Fibroblast of lung (primary cell): ENCODE measurements at places on chromosomes 16 and 17. TPM values are rescaled to one million over a fixed set of nuclear protein-coding genes. Genes with fewer than 3 reads are reported as not detected.

DNA sequence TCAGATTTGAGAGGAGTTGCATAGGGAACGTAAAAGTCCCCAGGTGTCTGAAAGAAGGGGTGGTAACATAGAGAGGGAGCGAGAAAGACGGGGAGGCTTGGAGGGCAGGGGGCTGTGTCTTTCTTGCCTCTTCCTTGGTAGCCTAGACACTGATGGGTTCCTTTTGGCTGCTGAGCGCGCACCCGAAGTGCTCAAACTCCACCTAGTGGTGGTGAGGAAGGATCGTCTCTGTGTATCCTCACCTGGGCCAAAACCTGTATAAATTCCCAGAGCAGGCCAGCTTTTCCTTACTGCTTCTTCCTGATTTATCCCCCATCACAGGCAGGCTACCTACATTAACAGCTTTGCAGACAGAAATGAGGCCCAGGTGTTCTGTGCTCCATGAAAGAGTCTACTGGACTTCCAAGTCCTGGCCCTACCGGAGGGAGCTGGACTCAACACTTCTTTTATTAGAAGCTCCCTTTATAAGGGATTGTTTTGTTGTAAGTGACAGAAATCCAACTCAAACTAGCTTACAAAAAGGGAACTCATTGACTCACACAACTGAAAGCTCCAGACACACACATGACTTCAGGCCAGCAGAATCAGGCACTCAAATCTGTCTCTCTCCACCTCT is 5.5 kb upstream of the SLC25A35 start:
- H3K27ac ChIP-seq, result no peak overlapping the region
- H3K4me1 ChIP-seq, result no peaks in the 10 kb centered on the region
- no peak overlapping the region for H3K4me3 ChIP-seq
- peak; percentile 75 for DNase-seq
- no peaks in the 10 kb centered on the region for H3K36me3 ChIP-seq

DNA sequence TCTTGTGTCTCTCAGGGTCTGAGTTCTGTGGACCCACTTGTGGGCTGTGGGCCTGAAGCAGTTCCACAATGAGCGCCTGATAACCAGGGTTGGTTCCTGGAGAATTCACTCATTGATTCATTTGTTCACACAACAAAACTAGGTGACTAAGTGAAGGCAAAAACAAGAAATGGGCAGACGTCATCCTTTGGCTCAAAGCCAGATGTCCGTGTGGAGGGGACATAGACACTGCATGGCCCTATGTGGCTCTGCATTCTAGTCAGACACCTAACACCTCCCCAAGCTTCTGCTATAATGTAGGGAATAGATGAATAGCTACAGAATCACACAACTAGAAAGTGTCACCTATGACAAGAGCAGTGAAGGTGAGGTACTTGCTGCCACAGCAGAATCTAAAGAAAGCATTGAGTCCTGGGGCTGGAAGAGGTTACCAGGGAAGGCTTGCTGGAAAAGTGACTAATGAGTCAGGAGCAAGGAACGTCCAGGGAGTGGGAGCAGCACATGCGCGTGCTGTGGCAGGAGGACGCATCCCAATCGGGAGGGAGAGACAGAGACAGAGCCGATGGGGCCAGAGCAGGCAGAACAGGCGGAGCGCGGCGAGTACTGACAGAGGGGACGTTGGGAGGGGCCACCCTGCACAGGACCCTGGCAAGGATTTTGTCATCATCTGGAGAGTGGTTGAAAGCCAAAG is 58.9 kb downstream of the CES1 start:
- no peaks in the 10 kb centered on the region for H3K36me3 ChIP-seq
- no peak overlapping the region for H3K4me3 ChIP-seq
- no peaks in the 10 kb centered on the region for H3K27me3 ChIP-seq
- no peak for DNase-seq

GRCh38 chr16:4245077-4245791 is 3.4 kb upstream of the SRL start:
- no peaks in the 10 kb centered on the region for H3K27me3 ChIP-seq
- no peak for DNase-seq
- H3K27ac ChIP-seq, result no peak overlapping the region
- no peak overlapping the region for H3K4me3 ChIP-seq
- no peaks in the 10 kb centered on the region for H3K36me3 ChIP-seq

GRCh38 chr17:57785022-57785421 is 39.9 kb upstream of the CCDC182 start:
- H3K27me3 ChIP-seq, result no peaks in the 10 kb centered on the region
- no peak overlapping the region for H3K27ac ChIP-seq
- DNase-seq, result no peak
- H3K4me1 ChIP-seq, result no peaks in the 10 kb centered on the region
- H3K36me3 ChIP-seq, result no peaks in the 10 kb centered on the region
- no peak overlapping the region for H3K4me3 ChIP-seq

DNA sequence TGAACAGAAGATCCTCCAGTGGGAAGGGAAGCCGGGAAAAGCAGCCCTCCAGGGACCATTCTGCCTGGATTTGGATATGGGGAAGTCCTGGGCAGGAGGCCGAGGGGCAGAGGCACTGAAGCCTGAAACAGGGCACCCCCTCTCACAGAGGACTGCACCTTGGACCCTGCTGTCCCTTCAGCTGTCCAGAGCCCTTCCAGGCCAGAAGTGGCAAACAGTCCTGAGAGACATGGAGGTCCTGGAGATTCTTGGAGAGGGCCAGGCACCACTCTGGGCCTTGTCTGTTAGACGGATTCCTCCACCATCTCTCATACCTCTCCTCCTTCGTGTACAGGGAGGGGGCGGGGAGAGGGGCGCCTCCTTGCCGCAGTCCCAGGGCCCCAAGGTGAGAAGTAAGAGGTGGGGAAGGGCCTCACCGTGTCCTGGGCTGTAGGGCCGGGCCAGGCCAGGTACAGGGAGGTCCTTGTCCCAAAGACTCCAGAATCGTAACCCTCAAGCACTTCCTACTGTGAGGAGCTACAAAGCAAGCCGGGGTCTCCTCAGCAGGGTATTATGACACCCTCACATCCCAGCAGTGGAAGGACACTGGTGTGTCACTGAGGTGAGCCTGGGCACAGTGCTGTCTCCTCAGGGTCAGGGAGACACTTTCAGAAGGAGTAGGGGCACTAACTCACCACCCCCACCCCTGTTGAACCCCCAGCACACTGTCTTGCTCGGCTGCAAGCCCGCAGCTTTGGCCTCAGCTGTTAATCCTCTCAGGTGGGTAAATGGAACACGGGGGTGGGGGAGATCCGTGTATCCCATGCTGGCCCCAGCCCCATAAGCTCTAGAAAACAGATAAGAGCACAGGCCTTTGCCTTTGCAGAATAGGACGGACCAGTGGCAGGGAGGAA is 16.6 kb upstream of the TBX2 start:
- no peak for DNase-seq
- no peaks in the 10 kb centered on the region for H3K27me3 ChIP-seq
- H3K4me1 ChIP-seq, result peaks cover 27% of the 10 kb centered on the region
- H3K36me3 ChIP-seq, result no peaks in the 10 kb centered on the region
- no peak overlapping the region for H3K4me3 ChIP-seq

GRCh38 chr17:58331815-58332777 is 3.5 kb upstream of the TSPOAP1 start:
- peaks cover 11% of the 10 kb centered on the region for H3K4me1 ChIP-seq
- H3K27ac ChIP-seq, result no peak overlapping the region
- no peak overlapping the region for H3K4me3 ChIP-seq
- H3K27me3 ChIP-seq, result peaks cover 7% of the 10 kb centered on the region
- DNase-seq, result no peak

- H3K4me1 ChIP-seq, result peaks cover 7% of the 10 kb centered on the region
- no peaks in the 10 kb centered on the region for H3K36me3 ChIP-seq
- peak overlapping the region; percentile 4 for H3K4me3 ChIP-seq
- no peak for DNase-seq
Measured at GRCh38 chr17:63477480-63478440, 899 bp downstream of the ACE start.

DNA sequence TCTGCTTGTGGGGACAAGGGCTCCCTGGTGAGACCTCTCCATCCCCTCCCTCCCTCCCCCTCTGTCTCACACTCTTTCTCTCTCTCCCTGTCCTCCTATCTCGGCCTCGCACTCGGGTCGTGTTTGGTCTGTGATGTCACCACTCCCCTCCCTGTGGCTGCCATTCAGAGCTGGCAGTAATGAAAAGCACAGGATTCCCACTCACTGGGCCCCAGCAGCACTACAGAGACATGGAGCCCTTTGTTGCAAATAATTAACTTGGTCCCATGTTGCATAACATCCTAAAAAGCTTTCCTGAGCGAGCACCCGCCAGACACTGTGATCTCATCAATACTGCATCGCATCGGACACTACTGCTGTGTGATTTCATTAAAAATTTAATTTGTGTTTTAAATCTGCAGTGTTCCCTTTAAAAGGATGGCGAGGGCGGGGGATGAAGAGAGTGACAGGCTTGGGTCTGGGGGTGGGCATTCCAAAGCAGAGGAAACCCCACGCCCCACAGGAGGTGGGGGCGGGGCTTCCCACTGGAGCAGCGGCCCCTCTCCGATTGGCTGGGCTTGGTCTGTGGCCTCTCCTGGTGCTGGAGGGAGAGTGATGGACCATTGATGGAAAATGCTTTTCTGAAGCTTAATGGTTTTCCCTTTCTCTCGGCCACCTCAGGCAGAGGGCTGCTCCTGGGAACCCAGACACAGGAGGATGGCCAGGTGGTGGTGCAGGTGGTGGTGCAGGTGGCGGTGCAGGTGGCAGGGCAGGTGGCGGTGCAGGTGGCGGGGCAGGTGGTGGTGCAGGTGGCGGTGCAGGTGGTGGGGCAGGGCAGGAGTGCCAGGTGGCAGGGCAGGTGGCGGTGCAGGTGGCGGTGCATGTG is 15.3 kb upstream of the NPTX1 start:
- peaks cover 14% of the 10 kb centered on the region for H3K27me3 ChIP-seq
- H3K4me1 ChIP-seq, result no peaks in the 10 kb centered on the region
- H3K27ac ChIP-seq, result no peak overlapping the region

DNA sequence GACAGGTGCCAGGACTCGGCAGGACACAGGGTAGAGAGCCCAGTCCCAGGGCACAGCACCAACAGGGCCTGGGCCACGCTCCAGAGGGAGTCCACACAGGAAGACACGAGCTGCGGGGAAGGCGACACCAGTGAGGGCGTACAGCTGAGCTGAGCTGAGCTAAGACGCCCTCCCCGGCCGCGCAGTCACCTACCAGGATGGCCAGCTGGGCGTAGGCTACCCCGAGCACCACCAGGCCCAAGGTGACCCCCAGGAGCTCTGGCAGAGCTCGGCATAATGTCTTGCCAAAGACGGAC is 42.6 kb downstream of the TSC2 start:
- peaks cover 76% of the 10 kb centered on the region for H3K36me3 ChIP-seq
- H3K27ac ChIP-seq, result no peak overlapping the region
- DNase-seq, result no peak
- no peak overlapping the region for H3K4me3 ChIP-seq
- peaks cover under 1% of the 10 kb centered on the region for H3K4me1 ChIP-seq
- H3K27me3 ChIP-seq, result no peaks in the 10 kb centered on the region

DNA sequence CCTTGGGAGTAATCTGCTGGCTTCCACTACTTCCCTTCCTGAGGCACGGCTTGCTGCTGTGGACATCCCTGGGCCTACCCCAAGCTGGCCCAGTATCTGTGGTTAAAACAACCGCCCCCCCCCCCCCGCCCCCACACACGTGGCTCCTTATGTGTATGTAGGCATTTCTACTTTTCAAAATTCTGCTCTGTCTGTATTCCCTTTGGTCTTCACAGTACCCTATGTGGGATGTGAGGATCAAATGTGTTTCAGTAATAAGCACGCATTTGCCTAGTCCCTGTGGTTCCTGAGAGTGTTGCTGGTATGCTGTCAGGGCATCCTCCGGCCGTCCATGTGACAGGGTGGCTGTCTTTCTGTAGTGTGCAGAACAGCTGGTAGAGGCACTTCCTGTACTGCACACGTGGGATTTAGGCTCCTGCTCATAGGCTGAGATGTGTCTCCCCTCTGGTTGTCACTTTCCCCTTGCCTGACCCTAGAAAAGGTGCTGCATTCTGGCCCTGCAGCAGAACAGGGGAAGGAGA is 2.2 kb downstream of the NT5M start:
- no peaks in the 10 kb centered on the region for H3K36me3 ChIP-seq
- no peak for DNase-seq
- no peak overlapping the region for H3K4me3 ChIP-seq
- H3K4me1 ChIP-seq, result no peaks in the 10 kb centered on the region

DNA sequence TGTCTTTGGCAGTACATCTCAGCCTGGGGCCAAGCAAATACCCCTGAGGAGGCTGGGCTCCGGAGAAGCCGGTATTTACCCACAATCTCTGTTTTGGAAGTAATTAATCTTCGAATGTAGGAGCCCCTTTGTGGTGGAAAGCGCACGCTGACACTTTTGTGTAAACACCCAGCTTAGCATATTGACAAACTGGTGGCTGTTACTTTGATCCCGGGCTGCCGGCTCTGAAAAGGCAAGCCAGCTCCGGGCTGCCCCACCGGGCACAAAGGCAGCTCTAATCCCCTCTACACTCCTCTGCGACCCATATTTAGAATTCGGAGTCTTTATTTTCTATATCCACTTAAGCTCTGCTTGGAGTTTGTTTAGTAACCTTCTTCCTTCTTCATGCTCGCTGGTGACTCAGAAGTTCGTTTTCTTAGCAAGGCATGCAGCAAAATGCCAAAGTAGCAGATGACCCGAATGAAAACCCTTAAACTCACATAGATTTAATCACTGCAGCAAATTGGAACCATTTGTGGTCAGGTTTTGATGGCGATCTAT is 144.0 kb upstream of the IRX3 start:
- H3K27ac ChIP-seq, result peak overlapping the region; percentile 34
- H3K36me3 ChIP-seq, result no peaks in the 10 kb centered on the region
- H3K4me3 ChIP-seq, result peak overlapping the region; percentile 3
- DNase-seq, result peak; percentile 59
- no peaks in the 10 kb centered on the region for H3K27me3 ChIP-seq
- peaks cover 2% of the 10 kb centered on the region for H3K4me1 ChIP-seq

DNA sequence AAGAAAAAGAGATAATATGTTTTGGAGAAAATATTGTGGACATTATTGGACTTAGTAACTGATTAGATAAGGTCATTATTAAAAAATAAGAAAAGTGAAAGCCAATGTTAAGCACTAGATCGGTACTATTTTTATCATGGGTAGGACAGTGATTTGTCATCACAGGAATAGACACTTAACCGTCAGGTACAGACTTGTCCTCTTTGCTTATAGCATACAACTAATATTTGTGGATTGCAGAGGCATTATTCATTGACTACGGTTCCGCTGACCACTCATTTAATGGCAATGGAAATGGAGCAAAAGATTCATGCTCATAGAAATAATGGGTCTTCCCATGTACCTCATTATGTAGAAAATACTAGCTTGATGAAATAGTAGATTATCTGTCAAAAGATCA is 596.3 kb upstream of the CA10 start:
- H3K36me3 ChIP-seq, result no peaks in the 10 kb centered on the region
- no peak overlapping the region for H3K27ac ChIP-seq
- H3K4me3 ChIP-seq, result no peak overlapping the region
- H3K27me3 ChIP-seq, result no peaks in the 10 kb centered on the region

GRCh38 chr17:21012736-21013135 is 30.1 kb downstream of the USP22 start:
- H3K4me1 ChIP-seq, result no peaks in the 10 kb centered on the region
- no peaks in the 10 kb centered on the region for H3K27me3 ChIP-seq
- no peak overlapping the region for H3K4me3 ChIP-seq

PSKH1 gene
- total RNA-seq, result 11.8 and 13.4 TPM in 2 replicates

TBC1D3B gene
- total RNA-seq, result 1.8 and 2.3 TPM in 2 replicates

ANKS4B gene
- total RNA-seq, result not detected in 2 replicates

TMEM235 gene
- total RNA-seq, result not detected in 2 replicates
